ENCODE measurements at places on chromosomes 7 and 10.

GRCh38 chr7:73646785-73647724, 20.6 kb upstream of the VPS37D start:
- DNase-seq = no peak

DNA sequence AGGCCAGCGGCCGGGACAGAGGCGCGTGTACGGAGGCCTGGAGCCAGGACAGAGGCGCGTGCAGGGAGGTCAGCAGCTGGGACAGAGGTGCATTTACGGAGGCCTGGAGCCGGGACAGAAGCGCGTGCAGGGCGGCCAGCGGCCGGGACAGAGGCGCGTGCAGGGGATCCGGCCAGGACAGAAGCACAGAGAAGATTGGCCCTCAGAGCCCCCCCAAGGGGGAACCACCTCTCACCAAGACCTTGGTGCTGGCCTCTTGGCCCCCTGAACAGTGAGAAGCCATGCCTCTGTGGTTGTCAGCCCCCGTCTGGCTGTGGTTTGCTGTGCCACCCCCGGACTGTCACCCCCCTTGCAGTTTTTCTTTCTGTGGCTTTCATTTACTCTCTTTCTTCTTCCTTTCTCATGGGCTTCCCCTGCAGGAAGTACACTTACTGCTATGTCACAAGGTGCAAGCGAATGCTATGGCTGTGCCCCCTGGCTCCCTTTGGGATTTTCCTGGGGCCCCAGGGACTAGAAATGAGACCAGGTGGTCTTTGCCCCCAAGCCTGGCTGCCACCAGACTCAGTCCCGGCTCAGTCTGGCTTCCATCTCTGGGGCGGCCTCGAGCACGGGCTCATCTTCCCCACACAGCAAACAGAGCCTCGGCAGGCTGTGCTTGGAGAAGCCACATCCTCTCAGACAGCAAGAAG, 41.1 kb downstream of the INSIG1 start:
- no peak for DNase-seq

DNA sequence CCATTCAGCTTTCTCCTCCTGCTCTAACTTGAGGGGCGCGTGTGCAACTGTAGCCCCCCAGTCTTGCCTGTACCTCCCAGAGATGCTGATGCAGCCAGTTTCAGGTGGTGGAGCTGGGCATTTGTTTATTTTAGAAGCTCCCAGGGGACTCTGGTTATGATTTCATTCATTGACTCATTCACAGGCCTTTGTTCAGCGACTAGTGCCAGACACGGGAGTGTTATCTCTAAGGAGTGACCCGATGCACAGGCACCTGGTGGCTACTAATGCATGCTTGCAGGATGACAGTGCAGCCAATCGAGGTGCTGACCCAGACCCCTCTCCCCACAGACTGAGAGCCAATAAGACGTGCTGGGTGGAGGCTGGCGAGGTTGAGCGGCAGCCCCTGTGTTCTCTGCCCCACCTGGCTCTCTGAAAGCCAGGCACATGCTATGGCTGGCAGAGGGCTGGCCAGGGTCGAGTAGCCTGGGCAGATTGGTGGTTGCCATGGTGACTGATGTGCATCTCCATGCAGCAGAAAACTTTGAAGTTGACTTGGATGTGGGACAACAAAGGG, 19.7 kb upstream of the SLC18A2 start:
- DNase-seq = no peak

- no peak for DNase-seq
These were observed 5.8 kb downstream of the UPP1 start for GRCh38 chr7:48094861-48095293.

GRCh38 chr10:21599582-21599981, 65.5 kb downstream of the MLLT10 start:
- peak; percentile 40 for DNase-seq

Data from hematopoietic multipotent progenitor cell treated with erythropoietin and hydrocortisone succinate and interleukin-3 and kit ligand, for 8 days (in vitro differentiated cells).